ENCODE measurements at places on chromosomes 5 and 9.

DNA sequence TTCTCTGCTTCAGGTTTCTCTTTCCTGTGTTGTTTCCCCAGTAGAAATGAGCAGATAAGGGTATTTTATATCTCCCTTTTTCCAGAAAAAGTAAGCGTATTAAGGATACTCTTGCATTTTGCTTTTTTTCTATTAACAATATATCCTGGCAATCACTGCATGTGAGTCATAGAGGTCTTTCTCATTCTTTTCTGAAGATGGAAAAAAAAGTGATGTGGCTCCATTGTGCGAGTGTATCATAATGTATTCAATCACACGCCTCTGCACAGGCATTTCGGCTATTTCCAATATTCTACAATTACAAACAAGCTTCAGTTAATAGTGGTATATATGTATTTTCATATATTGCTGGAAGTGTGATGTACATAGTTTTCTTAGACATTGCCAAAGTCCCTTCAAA lies 155.9 kb downstream of the MED27 start:
- DNase-seq, result no peak

DNA sequence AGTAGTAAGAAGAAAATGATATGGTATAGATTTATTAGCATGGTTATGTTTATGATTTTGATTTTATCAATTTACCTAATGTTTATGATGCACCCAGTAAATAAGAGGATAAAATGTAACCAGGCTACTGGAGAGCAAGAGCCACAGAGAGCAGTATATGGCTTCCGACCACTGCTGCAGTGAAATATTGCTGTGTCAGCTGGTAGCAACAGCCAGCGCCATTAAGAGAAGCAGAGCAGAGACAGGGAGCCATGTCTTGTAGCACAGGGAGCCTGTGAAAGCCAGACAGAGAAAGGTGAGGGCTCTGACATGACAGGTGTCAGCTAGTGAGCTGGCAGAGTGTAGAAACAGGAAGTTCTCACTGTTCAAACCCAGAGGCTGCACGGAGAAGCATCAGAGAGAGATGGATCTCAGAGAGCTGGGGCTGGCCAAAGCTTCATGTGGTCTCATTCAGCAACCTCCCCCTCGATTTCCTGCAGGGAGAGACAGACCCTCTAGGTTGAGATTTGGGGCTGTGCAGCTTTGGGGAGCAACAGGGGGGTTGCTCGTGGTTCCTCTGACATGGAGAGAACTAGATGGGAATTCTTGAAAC lies 202.1 kb downstream of the MED10 start:
- DNase-seq, result no peak

GRCh38 chr5:149014571-149015031 lies 48.3 kb downstream of the SH3TC2 start:
- DNase-seq, result no peak

DNA sequence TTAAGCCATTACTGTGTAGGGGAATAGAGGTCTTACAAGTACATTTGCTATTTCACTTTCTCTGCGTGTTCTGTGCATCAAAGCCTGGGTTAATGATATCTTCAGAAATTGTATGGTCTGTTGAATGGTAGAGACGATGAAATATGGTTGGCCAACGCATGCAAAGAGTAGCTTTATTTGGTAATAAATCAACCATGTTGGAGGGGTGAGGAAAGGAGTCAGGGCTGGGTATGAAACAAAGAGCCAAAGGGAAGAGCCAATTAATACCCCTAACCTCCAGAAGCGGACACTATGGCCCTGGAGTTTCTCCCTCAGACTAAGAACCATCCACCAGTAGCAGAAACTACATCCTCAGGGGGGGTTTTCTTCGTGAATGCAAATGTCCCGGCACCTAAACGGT lies 1974.0 kb upstream of the WWC1 start:
- no peak for DNase-seq

GRCh38 chr9:4196376-4196775 lies 103.5 kb downstream of the GLIS3 start:
- DNase-seq, result no peak

GRCh38 chr5:6236170-6236793 lies 142.1 kb downstream of the MED10 start:
- no peak for DNase-seq

Data from hippocampal formation (tissue), 2 donors.